Dermis microvascular lymphatic vessel endothelial cell (primary cell): ENCODE measurements at places on chromosomes 7 and 10. TPM values are rescaled to one million over a fixed set of nuclear protein-coding genes. Genes with fewer than 3 reads are reported as not detected.

Gene HOGA1
- total RNA-seq = 0.38 and 0.77 TPM in 2 replicates

Gene PIK3CG
- 3.6 and 4.4 TPM in 2 replicates for total RNA-seq

Gene PDZD7
- 0.25 and 0.51 TPM in 2 replicates for total RNA-seq

Gene CALHM3
- not detected in 2 replicates for total RNA-seq

Gene CACUL1
- total RNA-seq = 22.1 and 25.0 TPM in 2 replicates

Gene ASAH2
- total RNA-seq = 0.38 and 0.64 TPM in 2 replicates

Gene CNPY1
- not detected in 2 replicates for total RNA-seq

Gene FOXP2
- 2.4 and 7.6 TPM in 2 replicates for total RNA-seq

Gene GNAT3
- not detected in 2 replicates for total RNA-seq

Gene MMRN2
- 82.2 and 108 TPM in 2 replicates for total RNA-seq

Gene ZDHHC6
- 20.5 and 22.7 TPM in 2 replicates for total RNA-seq

Gene ASB15
- total RNA-seq = not detected in 2 replicates

Gene GBX1
- total RNA-seq = not detected in 2 replicates

Gene PLEKHS1
- total RNA-seq = not detected in 2 replicates

Gene XRCC2
- 2.0 and 3.7 TPM in 2 replicates for total RNA-seq

Gene TAS2R3
- total RNA-seq = 0.26 and 0.89 TPM in 2 replicates

Gene COL1A2
- total RNA-seq = 0.39 and 9.2 TPM in 2 replicates

Gene MYOZ1
- not detected in 2 replicates for total RNA-seq

Gene EN2
- total RNA-seq = under 0.01 TPM in 1 of 2 replicates, not detected in the other

Gene VGF
- not detected in 2 replicates for total RNA-seq

Gene SLC13A1
- not detected in 2 replicates for total RNA-seq

Gene FAM25A
- not detected in 2 replicates for total RNA-seq

Gene PTF1A
- total RNA-seq = not detected in 2 replicates

Gene GIMAP1
- total RNA-seq = 13.0 and 24.5 TPM in 2 replicates

Gene MRLN
- total RNA-seq = not detected in 2 replicates

Gene ELFN1
- 0.38 and 0.90 TPM in 2 replicates for total RNA-seq

Gene INSYN2A
- total RNA-seq = not detected in 2 replicates
